PC-9 (cell line): ENCODE measurements at places on chromosomes 7 and 10. TPM values are rescaled to one million over a fixed set of nuclear protein-coding genes. Genes with fewer than 3 reads are reported as not detected.

DNA sequence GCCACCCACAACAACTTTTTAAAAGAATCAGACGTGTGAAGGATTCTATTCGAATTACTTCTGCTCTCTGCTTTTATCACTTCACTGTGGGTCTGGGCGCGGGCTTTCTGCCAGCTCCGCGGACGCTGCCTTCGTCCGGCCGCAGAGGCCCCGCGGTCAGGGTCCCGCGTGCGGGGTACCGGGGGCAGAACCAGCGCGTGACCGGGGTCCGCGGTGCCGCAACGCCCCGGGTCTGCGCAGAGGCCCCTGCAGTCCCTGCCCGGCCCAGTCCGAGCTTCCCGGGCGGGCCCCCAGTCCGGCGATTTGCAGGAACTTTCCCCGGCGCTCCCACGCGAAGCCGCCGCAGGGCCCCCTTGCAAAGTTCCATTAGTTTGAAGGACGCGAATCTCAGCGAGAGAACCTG is 461 bp upstream of the HTRA1 start:
- no peak overlapping the region for H3K4me3 ChIP-seq
- no peaks in the 10 kb centered on the region for H3K4me1 ChIP-seq
- H3K27ac ChIP-seq: no peak overlapping the region
- H3K36me3 ChIP-seq: no peaks in the 10 kb centered on the region
- no peak for DNase-seq
- peaks cover 9% of the 10 kb centered on the region; the same call in 1 of the 2 replicates for H3K27me3 ChIP-seq

- H3K4me1 ChIP-seq: no peaks in the 10 kb centered on the region
- no peak overlapping the region for H3K4me3 ChIP-seq
Observed at GRCh38 chr10:55369670-55370420, 568.8 kb upstream of the PCDH15 start.

GRCh38 chr7:130299866-130300265 is 6.9 kb downstream of the CPA4 start:
- H3K4me3 ChIP-seq: no peak overlapping the region
- peaks cover 18% of the 10 kb centered on the region for H3K4me1 ChIP-seq
- no peaks in the 10 kb centered on the region for H3K27me3 ChIP-seq
- no peak for DNase-seq
- no peaks in the 10 kb centered on the region for H3K36me3 ChIP-seq

NYAP1 gene
- total RNA-seq: 1.3 and 1.9 TPM in 2 replicates

NPS gene
- total RNA-seq: not detected in 2 replicates

NPTX2 gene
- total RNA-seq: not detected in 2 replicates

TMEM178B gene
- total RNA-seq: not detected in 2 replicates
